ENCODE measurements at places on chromosomes 7 and 10. TPM values are rescaled to one million over a fixed set of nuclear protein-coding genes. Genes with fewer than 3 reads are reported as not detected.

DNA sequence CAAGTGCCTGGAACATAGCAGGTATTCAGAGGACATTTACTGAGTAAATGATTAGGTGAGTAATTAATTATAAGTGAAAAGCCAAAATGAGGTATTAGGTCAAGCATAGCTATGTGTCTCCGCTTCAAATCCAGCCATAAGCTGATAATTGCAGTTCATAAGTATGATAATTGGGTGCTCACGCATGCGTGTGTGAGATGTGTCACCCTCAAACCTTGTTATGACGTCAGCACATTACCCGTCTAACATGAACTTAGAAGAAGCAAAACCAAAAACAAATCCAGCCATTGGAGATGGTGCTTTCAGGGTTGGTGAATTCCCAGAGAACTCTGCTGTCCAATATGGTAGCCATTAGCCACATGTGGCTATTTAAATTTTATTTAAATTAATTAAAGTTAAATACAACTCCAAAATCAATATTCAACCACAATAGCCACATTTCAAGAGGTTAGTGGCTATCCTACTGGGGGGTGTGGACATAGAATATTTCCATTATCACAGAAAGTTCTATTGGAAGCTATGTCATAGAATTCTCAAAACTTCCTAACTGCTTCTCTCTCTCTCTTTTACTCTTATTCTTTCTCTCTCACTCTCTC lies at the start of gene CPA5:
TSS of gene CPA5 (plus strand) at position 546 of the 596 bp plus-strand sequence. CDS start 1,670 bp downstream, outside the sequence.
- no peak for DNase-seq

DNA sequence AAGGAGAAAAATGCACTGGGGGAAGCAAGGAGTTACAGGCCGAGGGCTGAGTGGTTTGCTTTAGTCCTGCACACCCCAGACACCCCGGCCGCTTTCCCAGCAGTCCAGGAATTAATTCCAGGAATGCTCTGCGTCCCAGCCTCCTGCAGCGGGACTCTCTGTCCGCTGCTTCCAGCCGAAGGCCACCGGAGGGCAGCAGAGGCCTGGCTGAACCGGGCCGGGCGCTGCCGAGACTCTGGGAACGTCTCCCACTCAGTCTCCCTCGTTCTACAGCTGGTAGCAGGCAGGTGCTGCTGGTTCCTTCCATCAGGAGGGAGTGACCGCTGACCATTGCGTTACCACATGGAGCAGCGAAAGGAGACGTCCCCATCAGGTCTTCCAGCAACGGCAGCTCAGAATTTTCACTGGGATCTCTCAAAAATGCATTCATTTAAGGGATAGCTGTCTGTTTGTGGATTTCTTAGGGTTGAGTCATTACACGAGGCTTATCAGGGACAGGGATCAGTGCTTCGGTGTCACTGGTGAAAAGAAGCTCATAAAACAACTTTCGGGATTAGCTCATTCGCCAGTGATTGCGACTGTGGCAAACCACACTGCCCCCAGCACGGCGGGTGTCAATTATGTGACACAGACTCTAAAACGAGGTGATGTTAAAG lies 24.9 kb upstream of the PITRM1 start:
- peak; percentile 71 for DNase-seq

- no peak for DNase-seq
Measured at GRCh38 chr10:94065362-94065761, 71.6 kb downstream of the PLCE1 start.

DNA sequence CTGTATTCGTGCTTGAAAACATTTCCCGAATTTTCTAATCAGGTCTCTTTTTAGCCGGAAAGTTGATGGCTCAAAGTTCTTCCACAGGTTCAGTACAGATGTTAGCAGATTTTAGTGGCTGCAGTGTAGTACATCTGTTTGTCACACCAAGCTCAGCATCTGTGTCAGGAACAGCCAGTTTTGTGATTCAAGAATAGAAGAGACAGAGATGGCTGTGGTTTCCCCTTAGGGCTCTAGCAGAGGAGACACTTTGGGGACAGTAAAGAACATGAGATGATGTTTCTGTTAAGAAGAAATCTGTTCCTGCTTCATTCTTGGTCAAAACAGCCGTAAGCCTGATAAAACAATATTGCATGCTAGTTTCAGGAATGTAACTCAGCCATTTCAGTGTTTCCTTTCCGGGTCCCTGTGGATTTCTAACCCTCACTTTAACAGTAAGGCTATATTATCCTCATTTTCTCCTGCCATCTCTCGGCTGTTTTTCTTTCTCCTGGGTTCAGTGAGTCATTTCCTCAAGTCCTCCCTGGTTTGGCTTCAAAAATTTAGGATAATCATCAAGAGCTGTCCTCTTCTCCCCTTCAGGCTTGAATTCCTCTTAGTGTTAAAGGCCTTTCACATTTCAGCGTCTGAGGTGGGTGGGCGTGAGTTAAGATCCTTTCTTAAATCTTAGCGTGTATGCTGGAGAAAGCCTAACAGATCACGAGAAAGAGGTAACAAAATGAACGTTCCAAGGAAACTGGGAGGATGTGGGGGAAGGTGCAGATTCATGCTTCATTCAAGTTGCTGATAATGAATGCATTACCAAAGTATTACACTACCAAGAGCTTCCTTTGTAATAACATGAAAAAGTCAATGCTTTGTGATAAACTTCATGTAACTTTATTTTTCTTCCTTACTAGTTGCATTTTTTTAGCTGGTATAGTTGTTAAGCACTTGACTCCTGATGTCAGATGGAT lies 37.1 kb upstream of the BICC1 start:
- DNase-seq = peak; percentile 78

DNA sequence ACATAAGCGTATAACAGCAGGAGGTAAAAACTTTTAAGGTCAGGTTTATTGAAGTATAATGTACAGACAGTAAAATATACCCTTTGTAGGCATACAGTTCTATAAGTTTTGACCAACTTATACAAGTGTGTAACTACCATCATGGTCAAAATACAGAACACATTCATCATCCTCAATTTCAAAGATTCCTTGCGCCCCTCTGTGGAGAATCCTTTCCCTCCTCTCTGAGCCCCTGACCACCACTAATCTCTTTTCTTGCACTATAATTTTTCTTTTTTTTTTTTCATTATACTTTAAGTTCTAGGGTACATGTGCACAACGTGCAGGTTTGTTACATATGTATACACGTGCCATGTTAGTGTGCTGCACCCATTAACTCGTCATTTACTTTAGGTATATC lies 58.1 kb upstream of the CTTNBP2 start:
- DNase-seq = no peak

DNA sequence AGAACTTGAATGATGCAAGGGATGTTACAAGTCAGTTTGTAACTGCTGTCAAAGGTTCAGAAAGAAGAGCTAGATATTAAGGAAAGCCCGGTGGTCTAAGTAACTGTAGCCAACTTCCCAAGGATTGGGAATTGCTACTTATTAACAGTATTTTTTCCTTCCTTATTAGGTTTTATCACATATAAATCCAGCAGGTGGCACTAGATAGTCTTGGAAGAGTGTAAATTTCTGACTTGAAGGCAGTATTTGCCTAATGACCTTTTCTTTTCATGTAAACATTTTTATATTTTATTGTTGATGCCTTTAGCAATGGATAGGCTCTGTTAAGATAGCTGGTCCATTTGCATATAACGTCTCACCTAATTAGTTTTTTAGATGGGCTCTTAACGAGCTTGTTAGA lies 51.2 kb downstream of the ANLN start:
- no peak for DNase-seq

DNA sequence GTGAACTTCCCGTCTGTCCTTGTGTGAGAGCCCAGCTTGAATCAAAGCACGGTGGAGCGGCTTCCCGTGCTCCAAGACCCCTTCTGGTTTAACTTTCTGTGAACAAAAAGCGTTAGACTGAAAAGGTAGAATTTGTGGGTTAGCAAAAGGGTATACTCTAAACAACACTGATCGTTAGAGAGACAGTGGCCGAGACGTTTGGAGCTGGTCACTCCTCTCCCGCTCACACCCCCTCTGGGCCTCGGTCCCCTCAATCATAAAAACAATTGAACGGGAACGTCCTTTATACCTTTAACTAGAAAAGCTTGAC lies 502 bp downstream of the PRKRIP1 start:
- DNase-seq = no peak

- DNase-seq = peak; percentile 1
Measured at GRCh38 chr10:50653142-50653541, 29.4 kb upstream of the SGMS1 start.

GRCh38 chr10:26386781-26387180 lies 51.4 kb upstream of the APBB1IP start:
- no peak for DNase-seq

DNA sequence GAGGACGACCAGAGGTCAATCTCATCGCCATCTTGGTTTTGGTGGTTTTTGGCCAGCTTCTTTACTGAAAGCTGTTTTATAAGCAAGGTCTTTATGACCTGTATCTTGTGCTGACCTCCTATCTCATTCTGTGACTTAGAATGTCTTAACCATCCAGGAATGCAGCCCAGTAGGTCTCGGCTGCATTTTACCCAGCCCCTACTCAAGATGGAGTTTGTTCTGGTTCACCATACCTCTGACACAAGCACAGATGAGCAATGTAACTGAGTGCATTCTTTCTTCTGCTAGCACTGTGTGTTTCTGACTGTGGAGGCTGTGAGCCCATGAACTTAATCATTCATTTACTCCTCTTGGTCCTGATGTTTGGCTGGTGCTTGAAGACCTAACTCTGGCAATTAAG lies 794.5 kb upstream of the CELF2 start:
- no peak for DNase-seq

GRCh38 chr7:134454277-134454676 lies 4.6 kb downstream of the AKR1B1 start:
- no peak for DNase-seq

GRCh38 chr7:83866582-83866981 lies 217.6 kb upstream of the SEMA3E start:
- no peak for DNase-seq

DNA sequence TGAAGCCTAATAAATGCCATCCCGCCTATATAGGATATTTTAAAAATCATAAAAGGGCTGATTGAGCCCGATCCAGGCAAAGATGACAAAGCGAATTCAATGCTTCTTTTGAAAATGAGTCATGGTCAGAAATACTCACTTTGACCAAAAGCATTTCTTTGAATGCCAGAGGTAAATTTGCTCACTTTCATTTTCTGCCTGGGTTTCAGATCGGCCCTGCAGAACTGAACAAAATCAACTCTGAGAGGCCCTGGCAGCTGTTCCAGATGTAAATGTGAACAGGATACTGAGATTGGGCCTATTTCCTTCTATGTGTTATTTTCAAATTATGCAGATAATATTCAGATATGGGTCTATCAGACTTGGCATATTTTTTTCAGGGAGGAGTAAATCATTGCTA lies 114.8 kb upstream of the ARID5B start:
- DNase-seq = no peak

DNA sequence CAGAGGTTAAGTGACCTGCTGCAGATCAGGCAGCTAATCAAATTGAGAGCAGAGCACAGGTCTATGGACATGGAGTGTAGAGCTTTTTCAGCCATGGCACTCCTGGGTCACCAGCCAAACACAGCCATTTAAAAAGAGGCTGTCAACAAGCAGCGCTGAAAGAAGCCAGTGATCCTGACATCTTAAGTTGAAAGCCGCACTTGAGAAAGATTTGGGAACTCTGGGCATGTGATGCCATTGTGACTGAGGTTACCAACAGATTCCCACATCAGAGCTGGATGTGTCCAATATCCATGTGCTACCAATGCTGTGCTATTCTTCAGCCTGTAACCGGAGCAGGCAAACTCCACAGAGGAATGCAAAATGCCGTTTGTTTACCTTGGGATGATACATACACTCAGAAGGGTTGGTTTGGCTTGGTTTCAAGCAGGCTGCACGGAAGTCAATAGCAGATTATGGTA lies 56.2 kb upstream of the ABLIM1 start:
- DNase-seq = no peak

DNA sequence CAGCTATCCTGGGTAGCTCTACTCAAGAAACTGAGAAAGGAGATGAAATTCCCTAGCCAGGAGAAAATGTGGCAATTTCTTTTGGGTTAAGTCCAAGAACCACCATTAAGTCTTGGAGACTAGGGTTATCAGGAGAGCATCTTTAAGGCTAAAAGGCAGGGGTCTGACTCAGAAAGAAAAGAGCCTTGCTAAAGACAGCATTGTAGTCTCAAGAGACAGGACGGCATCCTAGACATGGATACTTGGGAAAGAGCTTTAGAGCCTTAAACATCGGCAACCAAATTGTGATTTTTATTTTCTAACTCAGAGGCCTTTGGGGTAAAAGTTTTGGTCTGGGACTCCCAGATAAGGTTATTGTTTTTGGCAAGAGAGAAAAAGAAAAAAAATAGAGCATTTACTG lies 83.1 kb downstream of the FAS start:
- no peak for DNase-seq

GRCh38 chr7:47179812-47180515 lies 401.9 kb downstream of the TNS3 start:
- DNase-seq = peak; percentile 80

DNA sequence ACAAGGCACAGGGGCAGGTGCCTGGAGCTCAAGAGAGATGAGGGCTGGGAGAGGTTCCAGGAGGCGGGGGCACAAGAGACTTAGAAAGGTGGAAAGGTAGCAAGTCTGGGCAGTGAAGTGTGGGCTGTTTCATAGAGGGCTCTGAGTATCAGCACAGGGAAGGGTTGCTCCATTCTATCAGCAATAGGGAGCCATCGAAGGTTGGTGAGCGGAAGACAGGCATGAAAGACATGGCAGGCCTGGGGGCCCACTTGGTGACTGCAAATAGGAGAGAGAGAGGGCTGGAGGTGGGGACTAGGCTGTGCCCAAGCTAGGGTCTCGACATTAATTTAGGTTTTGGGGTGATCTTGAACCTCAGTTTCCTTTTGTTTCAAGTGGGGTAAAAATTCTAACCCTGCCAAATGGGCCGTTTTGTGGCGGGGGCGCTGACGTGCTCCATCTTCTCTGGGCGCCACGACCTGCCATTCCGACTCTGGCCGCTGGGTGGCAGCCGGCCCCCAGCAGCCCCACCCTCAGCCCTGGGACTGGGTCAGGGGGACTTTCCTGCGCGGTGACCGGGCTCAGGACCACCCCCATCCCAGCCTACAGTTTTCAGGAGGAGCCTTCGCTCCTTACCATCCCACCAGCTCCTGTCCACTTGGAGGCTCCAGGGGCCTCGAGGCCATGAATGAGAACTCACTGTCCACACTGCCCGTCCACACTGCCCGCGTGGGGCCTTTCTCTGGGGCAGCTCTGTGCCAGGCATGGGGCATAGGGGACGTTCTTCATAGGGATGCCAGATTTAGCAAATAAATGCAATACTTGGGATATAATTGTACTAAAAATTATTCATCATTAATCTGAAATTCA lies 37.2 kb upstream of the PCBD1 start:
- no peak for DNase-seq

GRCh38 chr10:4239186-4239585 lies 454.2 kb upstream of the KLF6 start:
- peak; percentile 50 for DNase-seq

DNA sequence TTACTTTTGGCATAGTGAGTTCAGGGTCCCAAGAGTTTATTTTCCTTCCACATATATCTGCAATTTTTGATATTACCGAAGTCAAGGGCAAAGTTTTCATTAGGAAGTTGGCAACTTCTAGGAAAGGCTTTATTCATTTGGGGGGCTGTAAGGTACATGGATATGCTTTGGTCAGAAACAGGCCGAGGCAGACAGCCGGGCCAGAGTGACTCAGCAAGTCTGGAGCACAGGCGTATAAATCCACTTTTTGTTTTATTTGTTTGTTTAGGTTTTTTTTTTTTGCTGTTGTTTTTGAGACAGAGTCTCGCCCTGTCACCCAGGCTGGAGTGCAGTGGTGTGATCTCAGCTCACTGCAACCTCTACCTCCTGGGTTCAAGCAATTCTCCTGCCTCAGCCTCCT lies 3.7 kb downstream of the ZNF680 start:
- no peak for DNase-seq

Gene CYP17A1
- total RNA-seq = not detected

Gene CPED1
- total RNA-seq = 25.8 TPM

Gene ADRB1
- total RNA-seq = 0.79 TPM

Gene TRPV5
- total RNA-seq = 0.10 TPM

Gene RSBN1L
- 35.6 TPM for total RNA-seq

Gene SPDYE11
- total RNA-seq = 0.10 TPM

Gene ZNF804B
- not detected for total RNA-seq

Gene NPY4R
- total RNA-seq = 0.10 TPM

Measured in skin of body (tissue), 3 donors.